Activated T-cell treated with anti-CD3 and anti-CD28 coated beads, Interleukin-2, amount 50 U/mL, for 4 hours (primary cell): ENCODE measurements at places on chromosomes 1 and 21.

- no peak for DNase-seq
These were observed 47.8 kb upstream of the NRDC start for GRCh38 chr1:51926171-51926812.

- no peak for DNase-seq
These were observed 302.7 kb downstream of the DISC1 start for GRCh38 chr1:231929311-231929710.

- no peak for DNase-seq
These were observed 35.3 kb downstream of the DDR2 start for GRCh38 chr1:162667381-162668080.

- no peak for DNase-seq
These were observed 9.6 kb downstream of the CLDN14 start for GRCh38 chr21:36470294-36470693.

DNA sequence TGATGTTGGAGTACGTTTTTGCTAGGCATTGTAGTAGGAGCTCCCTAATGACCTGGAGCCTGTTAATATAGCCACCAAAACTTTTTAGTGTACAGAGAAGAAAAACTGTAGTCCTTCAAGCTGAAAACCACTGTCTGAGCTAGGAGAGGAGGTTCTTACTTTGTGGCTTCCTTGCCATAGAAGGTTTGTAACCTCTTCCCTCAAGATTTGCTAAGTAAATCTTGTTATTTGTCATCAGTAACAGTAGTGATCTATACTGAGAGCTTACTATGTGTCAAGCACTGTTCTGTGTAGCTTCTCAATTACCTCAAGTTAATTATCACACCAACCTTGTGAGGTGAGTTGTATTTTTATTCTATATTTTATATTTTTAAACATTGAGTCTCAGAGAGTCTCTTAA is 21.2 kb upstream of the LRRC8C start:
- DNase-seq: no peak

DNA sequence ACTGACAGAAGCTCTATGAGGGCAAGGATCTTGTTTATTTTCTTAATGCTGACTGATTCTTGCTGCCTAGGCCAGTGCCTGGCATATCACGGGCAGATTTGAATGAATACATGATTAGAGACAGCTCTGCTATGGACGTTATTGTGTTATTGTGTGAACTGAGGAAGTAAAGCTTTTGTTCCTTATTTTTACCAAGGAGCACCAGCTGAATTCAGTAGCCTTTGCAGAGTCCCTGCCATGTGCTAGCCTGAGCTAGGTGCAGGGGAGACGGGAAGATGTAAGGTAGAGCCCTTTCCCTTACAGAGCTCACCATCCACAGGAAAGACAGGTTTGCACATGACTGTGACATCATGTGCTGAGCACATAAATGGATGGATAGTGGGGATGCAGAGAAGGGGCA is 36.0 kb upstream of the SCMH1 start:
- no peak for DNase-seq

- no peak for DNase-seq
These were observed 480 bp upstream of the MIS18A start for GRCh38 chr21:32279377-32279680.

DNA sequence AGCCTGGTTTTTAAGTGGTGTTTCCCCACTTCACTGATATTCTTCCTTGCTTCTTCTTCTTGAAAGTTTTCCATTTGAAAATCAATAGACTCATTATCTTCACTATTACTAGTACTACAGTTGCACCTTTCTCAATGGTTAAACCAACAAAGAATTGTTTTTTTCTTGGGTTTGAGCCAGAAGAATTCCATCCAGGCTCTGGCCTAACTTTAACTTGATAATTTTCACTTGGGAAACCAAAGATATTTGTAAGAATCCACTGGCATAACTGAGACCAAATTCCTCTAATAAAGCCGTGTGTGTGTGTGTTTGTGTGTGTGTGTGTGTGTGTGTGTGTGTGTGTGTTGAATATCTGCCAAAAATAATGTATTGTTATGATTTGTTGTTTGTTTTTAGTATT is 103.2 kb downstream of the SGIP1 start:
- no peak for DNase-seq

- no peak for DNase-seq
These were observed 30.8 kb downstream of the CD2 start for GRCh38 chr1:116785006-116785405.

DNA sequence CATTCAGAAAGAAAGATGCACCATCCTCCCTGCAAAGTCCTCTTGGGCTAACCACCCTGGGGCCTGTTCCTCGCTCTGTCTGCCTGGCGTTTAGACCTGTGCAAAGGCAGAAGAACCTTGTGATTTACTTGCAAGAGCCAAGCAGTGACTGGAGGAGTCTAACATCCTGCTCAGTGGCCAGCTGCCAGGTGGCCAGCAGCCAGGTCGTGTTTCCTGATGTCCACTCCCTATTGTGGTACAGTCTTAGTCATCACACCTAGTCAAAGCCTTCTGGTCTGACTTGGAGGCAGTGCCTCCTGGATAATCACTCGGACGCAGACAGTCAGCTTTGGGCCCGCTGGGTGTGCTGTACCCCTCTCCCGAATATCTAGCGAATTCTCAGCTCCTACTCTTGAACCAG is 118.1 kb downstream of the PGBD5 start:
- DNase-seq: no peak

DNA sequence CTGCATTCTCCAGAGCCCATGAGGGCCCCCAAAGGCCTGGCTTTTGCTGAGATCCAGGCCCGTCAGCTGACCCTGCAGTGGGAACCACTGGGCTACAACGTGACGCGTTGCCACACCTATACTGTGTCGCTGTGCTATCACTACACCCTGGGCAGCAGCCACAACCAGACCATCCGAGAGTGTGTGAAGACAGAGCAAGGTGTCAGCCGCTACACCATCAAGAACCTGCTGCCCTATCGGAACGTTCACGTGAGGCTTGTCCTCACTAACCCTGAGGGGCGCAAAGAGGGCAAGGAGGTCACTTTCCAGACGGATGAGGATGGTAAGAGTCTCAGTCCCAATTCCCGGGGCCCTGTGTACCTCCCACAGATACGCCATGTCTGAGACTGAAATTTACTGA is 39.1 kb downstream of the PTPRU start:
- DNase-seq: no peak

GRCh38 chr1:54859700-54860391 is 27.1 kb downstream of the DHCR24 start:
- no peak for DNase-seq

- DNase-seq: no peak
These were observed 20.4 kb upstream of the AK2 start for GRCh38 chr1:33057095-33057494.

GRCh38 chr1:151612501-151613281 is 841 bp downstream of the SNX27 start:
- peak; percentile 14 for DNase-seq

- no peak for DNase-seq
These were observed 1.1 kb downstream of the SPOCD1 start for GRCh38 chr1:31814631-31815306.

DNA sequence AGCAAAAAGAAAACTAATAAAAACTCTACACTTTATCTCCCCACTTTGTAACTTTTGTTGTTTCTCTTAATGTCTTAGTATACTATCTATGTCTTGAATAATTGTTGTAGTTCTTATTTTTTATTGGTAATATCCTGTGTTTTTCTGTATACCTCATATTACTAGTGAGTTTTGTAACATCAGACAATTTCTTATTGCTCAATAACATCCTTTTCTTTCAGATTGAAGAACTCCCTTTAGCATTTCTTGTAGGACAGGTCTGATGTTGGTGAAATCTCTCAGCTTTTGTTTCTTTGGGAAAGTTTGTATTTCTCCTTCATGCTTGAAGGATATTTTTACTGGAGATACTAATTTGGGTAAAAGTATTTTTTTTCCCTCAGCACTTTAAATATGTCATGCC is 79.8 kb upstream of the LRRC8B start:
- DNase-seq: no peak

DNA sequence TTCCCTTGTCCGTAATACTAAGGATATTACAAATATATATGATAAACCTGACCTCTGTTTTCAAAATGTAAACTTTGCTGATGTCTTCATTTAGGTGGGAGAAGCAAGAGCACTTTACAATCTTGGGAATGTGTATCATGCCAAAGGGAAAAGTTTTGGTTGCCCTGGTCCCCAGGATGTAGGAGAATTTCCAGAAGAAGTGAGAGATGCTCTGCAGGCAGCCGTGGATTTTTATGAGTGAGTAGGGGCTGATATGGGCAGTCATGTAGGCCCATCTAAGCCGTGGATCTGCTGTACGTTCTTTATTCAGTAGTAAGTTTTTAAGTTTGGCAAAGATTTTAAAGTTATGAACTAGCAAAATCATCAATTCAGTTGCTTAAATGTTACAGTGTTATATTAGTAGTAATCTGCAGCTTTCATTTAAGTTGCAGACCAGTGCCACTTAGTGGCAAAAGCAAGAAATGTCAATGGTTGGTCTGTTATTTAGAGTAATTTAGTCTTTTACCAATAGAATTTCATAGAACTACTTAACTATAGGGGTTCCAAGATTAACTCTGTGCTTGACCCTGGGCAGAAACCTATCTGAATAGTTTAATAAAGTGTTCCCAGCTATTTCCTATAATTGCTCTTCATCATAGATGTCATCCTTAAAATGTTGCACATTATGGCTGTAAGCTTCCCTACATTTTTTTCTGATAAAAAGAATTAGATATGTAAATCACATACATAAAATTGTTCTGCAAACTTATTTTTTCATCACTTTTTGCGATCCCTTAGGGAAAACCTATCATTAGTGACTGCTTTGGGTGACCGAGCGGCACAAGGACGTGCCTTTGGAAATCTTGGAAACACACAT is 21.3 kb downstream of the GPSM2 start:
- DNase-seq: no peak

DNA sequence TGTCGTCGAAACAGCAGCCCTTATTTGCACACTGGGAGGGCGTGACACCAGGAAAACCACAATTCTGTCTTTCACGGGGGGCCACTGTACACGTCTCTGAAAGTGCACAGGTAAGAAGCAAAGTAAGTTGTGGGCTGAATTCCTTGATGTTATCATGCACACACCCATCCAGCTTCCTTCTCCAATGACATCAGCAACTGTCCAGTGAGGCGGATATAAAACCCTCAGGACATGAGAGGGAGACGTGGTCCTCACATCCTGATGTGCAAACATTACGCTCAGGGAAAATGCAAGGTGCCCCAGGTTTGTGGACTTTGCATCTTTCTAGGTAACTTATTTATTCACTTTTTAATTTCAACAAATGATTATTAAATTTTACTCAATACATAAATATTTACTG is 3.0 kb downstream of the TFF1 start:
- no peak for DNase-seq

- no peak for DNase-seq
These were observed 69.8 kb downstream of the GPR88 start for GRCh38 chr1:100607628-100608240.

DNA sequence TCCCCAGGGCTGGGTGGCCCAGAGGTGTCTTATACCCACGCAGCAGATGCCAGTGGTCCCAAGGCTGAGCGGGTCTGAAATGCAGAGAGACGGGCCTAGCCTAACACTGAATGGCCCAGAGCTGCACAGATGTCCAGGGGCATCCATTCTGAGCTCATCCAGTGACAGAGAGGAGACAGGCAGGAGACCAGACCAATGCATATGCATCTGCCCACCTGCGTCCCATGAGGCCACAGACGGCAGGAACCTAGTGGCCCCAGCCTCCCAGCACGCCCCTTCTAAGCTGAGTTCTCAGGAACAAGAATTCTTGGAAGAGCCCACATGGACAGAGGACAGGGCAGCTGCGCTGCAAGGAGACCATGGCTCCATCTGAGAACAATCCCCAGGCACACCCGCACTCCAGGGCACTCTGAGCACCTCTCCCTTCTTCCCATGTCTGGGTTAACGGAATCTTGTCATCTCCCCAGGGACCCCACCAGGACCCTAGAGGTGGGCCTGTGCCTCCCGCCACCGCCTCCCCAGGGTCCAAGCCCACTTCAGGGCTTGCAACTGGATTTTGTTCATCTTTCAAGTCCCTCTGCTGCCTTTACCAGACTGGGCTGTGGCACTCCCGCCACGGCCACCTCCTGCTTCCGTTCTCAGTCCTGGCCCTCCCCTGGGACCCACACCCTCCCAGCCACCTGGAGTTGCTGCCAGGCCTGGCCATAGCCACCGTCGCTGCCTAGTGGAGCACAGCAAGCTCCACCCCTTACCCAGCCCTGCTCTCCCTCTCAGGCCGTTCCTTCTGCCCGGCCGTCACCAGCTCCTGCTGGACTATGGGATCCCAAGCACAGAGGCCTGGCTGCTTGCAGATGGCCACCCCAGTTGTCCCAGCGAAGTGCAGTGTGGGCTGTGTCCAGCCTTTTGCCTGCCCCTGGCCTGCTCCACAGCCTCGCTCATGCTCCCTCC is 3.3 kb downstream of the WNT3A start:
- DNase-seq: no peak

DNA sequence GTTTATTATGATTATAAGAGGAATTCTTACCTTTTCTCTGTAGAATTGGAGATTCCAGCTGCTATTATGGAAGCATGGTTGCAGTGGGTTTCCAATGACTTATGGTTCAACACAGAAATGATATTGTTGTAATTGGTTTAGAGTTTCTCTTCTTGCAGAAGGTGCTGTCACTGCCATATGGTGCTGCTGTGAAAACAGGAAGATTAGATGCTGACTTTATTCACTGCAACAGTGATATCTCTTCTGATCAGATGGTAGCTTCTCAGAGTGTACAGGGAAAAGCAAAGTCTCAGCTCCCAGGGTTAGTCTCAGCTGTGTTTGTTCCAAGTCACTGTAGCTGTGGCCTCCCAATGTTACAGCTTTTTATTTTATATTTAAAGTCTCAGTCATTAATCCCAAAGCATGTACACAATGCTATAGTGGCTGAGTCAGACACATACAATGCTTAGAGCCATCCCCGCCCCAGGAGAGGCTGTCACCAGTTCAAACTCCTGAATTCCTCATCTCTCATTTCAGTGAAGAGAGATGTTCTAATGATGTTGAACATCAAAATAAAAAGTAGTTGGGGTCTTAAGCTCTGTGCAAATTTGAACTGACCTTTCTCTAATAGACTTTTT is 42.7 kb upstream of the RGS2 start:
- no peak for DNase-seq

- DNase-seq: peak; percentile 12
These were observed at the start of gene OLIG1 for GRCh38 chr21:33069994-33070743. Gene OLIG1, plus strand, starts transcription at chr21:33070141. Its CDS starts 106 bp downstream, at chr21:33070247.

DNA sequence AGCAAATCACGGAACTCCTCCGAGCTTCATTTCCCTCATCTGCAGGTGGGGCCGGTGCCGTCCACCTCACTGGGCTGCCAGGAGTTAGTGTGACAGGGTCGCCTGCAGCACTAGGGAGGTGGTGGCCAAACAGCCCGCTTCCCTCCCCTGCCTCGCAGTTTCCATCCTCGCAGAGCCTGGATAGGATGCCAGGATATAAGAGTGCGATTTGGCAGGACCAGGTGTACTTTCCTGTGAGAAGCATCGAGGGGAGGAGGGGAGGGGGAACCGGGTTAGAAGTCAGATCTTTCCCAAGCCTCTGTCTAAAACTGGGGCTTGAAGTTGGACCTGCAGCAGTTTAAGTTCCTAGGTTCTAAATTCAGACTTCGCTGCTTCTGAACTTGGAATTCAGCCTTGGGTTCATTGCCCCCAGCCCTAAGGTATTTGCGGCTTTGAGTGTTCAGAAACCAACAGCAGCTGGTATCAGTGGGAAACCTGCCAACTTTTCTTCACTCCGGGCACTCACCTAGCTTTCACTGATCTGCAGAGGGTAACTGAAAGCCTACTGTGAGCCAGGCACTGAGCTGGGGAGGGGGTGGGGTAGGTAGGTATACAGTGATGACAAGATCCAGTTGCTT is 1.7 kb upstream of the JUN start:
- DNase-seq: peak; percentile 13

- no peak for DNase-seq
These were observed 21.6 kb downstream of the PLXNA2 start for GRCh38 chr1:208222376-208223126.

GRCh38 chr1:43781574-43781973 is 74.2 kb downstream of the ST3GAL3 start:
- no peak for DNase-seq
